ENCODE measurements at places on chromosomes 16 and 17.

- DNase-seq, result no peak
Measured at GRCh38 chr16:74623839-74624235, 16.9 kb upstream of the GLG1 start.

- DNase-seq, result no peak
Measured at GRCh38 chr17:36195434-36196130, 976 bp downstream of the CCL3L1 start.

GRCh38 chr17:77709594-77709993 is 248.9 kb upstream of the TNRC6C start:
- no peak for DNase-seq

- no peak for DNase-seq
Measured at GRCh38 chr16:10629592-10629963, 49.2 kb upstream of the EMP2 start.

DNA sequence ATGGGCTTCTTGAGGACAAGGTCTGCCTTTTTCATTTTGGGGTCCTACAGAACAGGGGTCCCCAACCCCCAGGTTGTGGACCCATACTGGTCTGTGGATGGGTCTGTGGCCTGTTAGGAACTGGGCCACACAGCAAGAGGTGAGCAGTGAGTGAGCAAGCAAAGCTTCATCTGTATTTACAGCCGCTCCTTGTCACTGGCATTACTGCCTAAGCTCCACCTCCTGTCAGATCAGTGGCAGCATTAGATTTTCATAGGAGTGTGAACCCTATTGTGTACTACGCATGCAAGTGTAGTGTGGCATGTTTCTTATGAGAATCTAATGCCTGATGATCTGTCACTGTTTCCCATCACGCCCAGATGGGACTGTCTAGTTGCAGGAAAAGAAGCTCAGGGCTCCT is 33.9 kb downstream of the ERN1 start:
- no peak for DNase-seq

GRCh38 chr16:58148099-58148498 is 18.9 kb upstream of the CFAP20 start:
- DNase-seq, result no peak

- no peak for DNase-seq
Measured at GRCh38 chr16:89552913-89553312, 7.6 kb upstream of the RPL13 start.

DNA sequence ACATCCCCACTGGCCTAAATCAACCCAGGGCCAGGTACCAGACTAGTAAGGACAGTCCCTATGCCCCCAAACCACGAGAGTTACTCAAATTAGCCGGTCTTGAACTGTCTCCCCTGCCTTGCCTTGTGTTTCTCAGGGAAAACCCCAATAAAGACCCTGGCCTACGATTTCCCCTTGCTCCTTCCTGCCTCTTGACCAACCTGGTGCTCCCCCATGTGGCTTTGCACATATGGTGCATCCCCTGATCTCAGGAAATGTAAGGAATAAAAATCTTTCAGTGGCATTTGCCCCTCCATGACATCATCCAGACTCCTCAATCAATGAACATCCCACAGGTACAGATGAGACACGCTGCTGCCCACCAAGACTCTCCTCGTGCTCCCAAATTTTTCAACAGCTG is 87.9 kb downstream of the ZNF18 start:
- DNase-seq, result no peak

DNA sequence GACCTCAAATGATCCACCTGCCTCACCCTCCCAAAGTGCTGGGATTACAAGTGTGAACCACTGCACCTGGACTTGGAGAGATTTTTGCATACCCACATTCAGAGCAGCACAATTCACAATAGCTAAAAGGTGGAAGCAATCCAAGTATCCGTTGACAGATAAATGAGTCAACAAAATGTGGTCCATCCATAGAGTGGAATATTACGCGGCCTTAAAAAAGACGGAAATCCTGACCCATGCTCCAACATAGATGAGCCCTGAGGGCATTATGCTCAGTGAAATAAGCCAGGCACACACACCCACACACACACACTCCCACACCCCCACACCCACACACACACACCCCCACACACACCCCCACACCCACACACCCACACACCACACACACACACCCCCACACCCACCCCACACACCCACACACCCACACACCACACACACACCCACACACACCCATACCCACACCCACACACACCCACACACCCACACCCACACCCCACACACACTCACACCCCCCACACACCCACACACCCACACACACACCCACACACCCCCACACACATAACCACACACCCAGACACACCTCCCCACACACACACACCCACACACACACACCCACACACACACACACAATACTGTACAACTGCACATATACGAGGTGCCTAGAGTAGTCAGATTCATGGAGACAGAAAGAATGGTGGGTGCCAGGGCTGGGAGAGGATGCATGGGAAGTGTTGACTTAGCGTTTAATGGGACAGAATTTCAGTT is 124.7 kb downstream of the FOXL1 start:
- no peak for DNase-seq

GRCh38 chr17:146546-146945 is 9.2 kb downstream of the SCGB1C2 start:
- no peak for DNase-seq

DNA sequence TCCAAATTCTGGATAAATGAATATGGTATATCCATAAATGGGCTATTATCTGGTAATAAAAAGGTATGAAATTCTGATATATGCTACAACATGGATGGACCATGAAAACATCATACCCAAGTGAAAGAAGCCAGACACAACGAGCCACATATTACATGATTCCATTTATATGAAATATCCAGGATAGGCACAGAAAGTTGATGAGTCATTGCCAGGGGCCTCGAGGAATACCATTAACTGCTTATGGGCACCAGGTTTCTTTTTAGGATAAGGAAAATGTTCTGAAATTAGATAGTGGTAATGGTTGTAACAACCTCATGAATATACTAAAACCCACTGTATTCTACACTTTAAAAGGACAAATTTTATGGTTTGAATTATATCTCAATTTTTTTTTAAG is 123.2 kb downstream of the PITPNC1 start:
- no peak for DNase-seq

- no peak for DNase-seq
Measured at GRCh38 chr16:19169082-19169639, 1.1 kb downstream of the SYT17 start.

DNA sequence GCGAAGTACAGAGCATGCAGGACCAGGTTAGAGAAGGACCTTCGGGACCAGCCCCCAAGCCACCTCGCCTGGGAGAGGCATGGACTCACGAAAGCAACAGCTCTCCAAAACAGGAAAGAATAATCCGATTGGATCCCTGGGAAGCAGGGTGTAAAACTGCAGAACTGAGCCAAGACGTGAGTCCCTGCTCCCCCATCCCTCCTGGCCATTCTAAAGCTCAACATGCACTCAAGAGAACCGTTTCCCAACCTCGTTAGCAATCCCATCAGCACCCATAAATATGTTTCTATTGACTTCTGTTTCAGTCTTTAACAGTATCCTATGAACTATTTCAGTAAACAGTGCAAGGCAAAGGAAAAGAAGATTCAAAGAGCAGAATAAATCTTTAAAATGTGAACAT is 167.0 kb downstream of the COPRS start:
- DNase-seq, result no peak

DNA sequence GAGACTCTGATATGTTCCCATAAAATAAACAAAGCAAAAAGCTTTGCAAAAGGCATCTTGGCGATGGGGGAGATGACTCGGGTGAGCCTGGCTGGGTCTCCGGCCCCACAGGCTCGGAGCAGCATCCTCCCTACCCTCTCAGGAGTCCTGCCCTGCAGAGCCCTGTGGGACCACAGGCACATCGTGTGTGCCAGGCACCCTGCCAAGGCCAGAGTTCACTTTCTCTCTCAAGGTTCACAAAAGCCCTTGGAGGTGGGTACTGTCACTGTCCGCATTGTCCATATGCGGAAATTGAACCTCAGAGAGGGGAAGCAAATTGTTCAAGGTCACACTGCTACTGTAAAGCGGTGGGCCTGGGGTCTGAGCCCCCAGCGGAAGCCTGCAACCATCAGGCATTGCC is 48.5 kb downstream of the CRISPLD2 start:
- DNase-seq, result no peak

- no peak for DNase-seq
Measured at GRCh38 chr17:7258731-7259554, 3.3 kb downstream of the CLDN7 start.

DNA sequence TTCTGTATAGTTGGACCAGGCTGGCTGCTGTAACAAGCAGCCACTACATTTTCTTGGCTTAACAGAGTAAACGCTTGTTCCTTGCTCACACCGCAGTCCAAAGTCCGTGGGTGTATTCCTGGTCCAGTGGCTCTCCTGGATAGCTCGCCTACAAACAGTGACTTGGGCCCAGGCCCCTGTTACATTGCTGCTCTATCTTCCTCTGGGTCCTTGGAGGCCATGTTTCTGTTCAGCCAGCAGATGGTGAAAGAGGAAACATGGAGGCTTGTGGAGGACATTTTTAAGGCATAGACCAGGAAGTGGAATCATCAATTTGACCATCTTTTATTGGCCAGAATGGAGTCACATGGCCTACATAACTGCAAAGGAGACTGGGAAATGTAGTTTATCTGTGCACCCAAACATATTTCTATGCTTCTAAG is 55.1 kb downstream of the ATP2C2 start:
- no peak for DNase-seq

DNA sequence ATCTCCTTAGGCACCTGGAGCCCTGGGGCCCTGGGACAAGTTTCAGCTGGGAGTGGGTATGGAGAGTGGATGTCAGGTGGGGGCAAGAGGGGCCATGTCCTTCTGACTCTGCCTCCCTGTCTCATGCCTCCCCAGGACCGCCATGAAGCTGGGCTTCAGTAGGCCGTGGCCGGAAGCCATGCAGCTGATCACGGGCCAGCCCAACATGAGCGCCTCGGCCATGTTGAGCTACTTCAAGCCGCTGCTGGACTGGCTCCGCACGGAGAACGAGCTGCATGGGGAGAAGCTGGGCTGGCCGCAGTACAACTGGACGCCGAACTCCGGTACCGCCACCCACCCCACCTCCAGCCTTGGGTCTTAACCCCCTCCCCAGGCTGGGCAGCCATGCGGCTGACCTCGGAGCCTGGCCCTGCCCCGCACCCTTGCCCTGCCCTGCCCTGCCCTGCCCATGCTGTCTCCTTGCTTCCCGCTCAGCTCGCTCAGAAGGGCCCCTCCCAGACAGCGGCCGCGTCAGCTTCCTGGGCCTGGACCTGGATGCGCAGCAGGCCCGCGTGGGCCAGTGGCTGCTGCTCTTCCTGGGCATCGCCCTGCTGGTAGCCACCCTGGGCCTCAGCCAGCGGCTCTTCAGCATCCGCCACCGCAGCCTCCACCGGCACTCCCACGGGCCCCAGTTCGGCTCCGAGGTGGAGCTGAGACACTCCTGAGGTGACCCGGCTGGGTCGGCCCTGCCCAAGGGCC is 20.0 kb downstream of the ACE start:
- no peak for DNase-seq

GRCh38 chr17:37742116-37742761 is 2.6 kb downstream of the HNF1B start:
- DNase-seq, result no peak

DNA sequence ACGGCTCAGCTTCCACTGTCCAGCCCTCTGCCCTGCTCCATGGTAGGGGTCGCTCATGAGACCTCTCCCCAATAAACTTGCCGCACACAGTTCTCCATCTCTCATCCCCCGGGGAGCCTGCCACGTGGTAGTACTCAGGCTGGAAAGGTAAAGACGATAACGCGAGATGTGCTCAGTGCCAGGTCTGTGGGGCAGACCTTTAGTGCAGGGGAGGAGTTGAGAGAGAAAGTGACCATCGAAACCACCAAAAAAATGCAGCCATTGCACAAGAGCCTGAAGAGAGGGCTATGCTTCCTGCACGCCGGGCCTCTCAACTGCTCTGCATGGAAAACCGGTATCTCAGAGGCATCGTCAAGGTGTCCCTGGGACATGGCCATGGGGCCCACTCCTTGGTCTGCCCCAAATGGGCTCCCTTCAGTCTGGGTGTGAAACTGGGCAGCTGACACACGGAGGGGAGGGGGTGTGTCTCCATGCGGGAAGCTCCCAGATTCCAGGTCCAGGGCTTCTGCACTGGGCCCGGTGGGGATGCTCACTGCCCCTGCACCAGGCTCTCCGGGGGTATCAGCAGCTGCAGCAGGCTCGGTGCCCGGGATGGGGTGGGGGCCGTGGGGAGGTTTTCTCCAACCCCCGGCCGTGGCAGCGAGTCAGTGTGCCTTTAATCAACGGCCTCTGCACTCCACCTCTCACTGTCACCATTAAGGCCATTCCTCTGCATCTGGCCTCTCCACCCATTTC is 4.7 kb upstream of the AANAT start:
- no peak for DNase-seq

DNA sequence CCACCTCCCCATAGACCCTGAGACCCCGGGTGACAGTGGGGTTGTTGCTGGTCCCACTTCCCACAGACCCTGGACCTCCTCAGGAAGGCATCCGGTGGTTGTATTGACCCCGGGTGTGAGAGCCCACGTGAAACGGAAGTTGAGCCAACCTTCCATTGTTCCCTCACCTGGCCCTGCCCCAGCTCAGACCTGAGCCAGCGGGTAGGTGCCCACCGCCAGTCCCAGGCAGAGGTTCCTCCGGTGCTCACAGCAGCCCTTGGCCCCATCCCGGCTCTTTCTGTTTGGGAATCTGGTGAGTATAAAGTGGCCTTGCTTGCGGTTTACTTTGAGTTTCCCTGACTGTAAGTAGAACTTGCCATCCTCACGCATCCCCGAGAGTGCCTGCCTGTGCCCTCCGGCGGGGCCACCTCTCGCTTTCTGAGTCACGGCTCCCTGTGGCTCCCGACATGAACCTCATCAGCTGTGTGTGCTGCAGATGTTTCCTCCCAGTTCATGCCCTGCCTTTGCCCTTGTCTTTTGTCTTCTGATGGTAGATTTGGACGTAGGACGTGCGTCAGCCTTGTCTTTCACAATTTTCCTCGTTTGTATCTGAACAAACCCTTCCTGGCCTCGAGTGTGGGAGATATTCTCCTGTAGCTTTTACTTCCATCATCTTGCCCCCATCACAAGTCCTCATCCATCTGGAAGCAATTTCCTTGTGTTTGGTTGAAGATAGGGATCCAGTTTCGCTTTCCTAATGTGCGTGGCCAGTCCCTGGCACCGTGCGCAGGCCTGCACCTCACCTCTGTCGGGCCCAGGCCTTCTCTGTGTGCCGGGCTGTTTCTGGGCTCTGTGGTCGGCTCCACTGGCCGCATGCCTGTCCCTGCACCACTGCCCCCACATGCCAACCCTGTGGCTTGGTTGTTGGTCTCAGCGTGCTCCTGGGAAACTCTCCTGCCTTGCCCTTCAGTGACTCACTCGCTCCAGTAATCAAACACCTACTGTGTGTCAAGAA is 76.0 kb downstream of the METRNL start:
- no peak for DNase-seq
